ENCODE measurements at places on chromosomes 3 and 15.

DNA sequence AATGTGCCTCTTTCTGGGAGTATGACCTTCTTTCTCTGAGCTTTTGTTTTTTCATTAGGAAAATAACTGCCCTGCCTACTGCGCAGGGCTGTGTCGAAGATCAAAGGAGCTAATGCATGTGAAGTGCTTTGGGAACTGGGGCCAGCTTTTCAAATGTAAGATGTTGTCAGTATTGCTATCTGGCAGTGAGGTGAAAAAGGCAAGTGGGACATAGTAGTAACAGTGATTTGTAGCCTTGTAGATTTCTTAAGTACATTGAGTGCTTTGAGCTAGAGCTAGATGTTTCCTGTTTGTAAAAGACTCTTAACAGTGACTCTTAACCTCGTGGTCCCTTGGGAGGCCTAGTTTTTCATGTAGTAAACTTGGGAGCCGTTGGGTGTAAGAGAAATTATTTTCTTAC lies 126.5 kb downstream of the ECT2 start:
- no peak for DNase-seq

- DNase-seq, result no peak
Observed at GRCh38 chr15:86079508-86080266, at the start of gene AGBL1. Gene AGBL1, plus strand, starts transcription at chr15:86079871.

- DNase-seq, result no peak
Observed at GRCh38 chr15:79643393-79643792, 211.3 kb downstream of the MINAR1 start.

- DNase-seq, result no peak
Observed at GRCh38 chr15:67010898-67011616, 54.3 kb upstream of the SMAD3 start.

GRCh38 chr3:59774000-59774399 lies 724.2 kb upstream of the CFAP20DC start:
- no peak for DNase-seq

DNA sequence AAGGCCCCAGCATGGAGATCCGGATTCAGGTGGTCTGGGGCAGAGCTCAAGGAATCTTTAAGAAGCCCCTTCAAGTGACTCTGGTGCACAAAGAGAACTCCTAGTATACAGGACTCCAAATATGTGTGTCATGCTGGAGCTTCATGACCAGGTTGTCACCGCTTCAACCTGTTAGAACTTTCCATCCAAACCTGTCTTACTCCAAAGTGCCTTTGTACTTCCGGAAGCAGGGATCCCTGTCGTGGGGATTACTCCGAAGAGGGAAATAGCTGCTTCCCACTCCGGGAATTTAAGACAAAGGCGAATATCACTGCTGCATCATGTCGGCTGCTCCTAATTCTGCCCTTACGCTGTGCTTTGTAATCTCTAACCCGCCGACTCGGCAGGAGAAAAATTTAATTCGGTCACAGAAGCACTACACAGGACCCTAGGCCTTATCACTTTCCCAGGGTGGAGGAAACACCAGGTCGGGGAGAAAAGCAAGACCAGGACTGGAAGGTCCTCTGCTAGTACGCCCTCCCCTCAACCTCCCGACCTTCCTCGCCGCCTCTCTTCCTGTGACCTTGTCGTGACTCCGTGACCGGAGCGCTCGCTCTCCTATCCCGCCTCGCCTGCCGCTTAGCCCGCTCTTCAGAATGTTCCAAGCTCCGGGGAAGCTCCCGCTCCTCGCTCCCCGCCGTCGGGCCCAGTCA lies 730 bp downstream of the HIGD1A start:
- peak; percentile 8 for DNase-seq

DNA sequence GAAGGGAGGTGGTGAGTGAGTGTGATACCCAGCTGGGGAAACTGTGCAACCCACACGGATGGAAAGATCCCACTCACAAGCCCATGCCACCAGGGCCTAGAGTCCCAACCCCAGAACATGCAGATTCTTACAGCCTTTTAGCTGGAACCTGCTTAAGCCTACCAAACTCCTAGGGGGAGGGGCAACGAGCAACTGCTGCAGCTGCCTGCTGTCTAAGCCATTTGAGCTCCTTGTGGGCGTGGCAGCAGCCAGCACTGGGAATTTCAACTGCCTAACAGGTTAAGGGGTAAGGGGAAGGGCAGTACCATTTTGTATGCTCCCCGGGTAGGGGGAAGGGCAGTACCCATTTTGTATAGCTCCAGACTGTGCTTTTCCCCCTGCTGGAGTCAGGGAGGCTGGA lies 673.2 kb upstream of the BCHE start:
- DNase-seq, result no peak

DNA sequence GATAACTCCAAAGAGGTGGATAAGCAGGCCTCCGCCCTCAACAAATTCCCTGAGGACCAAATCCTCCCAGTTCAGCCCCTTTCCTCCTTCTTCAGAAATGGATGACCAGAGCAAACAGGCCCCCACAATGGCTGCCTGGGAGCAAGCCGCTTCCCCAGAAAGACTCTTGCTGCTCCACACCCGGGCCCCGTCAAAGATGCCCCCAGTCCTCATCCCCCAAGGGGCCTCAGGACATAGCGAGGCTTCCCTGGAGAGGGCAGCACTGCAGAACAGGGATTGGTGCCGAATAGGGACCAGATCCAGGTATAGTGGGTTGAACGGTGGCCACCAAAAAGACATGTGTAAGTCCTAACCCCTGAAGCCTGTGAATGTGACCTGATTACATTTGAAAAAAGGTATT lies 502.3 kb downstream of the SHQ1 start:
- DNase-seq, result no peak

- no peak for DNase-seq
Observed at GRCh38 chr3:155741603-155742002, 3.3 kb downstream of the PLCH1 start.

- DNase-seq, result peak; percentile 17
Observed at GRCh38 chr15:41870689-41871081, 23.2 kb downstream of the SPTBN5 start.

DNA sequence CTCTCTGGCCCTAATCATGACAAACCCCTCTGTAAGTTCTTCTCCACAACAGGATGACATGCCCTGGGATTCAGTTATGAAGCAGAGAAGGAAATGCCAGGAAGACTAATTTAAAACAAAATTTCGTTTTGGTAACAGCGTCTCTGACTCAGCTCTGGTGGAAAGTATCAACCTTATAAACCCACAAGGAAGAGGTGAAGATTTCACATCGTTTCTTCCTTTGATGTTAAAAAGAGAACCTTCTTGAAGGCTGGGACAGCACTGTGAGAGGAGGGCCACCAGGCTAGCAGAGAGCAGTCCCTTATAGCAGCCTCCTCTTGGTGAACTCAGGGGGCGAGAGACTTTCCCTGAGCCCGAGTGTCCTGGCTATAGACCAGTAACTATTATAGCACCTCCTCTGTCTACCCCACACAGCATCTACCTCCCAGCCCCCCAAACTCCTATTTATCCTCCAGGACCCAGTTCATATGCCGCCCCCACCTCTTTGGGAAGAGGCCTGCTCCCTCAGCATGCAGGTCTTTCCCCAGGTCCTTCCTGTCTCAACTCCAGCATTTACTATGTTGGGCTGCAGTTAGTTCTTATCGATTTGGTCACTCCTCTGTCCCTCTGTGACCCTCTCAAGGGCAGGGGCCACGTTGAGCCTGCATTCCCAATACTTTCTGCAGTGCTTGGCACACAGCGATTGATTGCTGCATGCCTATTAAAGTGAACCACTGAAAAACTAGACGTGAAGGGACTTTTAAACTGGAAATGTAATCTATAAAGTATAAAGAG lies 321.5 kb upstream of the ICE2 start:
- DNase-seq, result no peak

GRCh38 chr3:57740027-57740426 lies 16.1 kb upstream of the SLMAP start:
- no peak for DNase-seq

DNA sequence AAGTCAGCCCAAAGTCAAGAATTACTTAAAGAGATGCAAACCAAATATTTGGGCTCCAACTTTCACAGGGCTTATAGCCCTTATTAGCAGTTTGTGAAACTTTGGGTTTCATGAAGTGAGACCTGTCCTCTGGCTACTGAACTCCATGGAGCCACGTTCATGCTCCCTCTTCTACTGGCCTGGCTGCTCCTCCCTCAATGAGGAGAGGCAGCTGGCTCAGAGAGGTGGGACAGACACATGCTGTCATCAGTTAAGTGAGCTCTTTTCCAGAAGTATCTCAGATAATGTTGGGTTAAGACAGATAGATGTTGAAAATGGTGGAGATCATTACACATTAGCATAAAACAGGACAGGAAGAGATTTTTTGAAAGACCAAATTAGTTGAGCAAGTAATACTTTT lies 19.4 kb downstream of the MRPS25 start:
- DNase-seq, result no peak

GRCh38 chr3:56061279-56061626 lies 407.0 kb downstream of the ERC2 start:
- DNase-seq, result no peak

- DNase-seq, result no peak
Observed at GRCh38 chr3:12287727-12288181, 1.1 kb upstream of the PPARG start.
